T follicular helper cell (primary cell): ENCODE measurements at places on chromosomes 6 and 20.

DNA sequence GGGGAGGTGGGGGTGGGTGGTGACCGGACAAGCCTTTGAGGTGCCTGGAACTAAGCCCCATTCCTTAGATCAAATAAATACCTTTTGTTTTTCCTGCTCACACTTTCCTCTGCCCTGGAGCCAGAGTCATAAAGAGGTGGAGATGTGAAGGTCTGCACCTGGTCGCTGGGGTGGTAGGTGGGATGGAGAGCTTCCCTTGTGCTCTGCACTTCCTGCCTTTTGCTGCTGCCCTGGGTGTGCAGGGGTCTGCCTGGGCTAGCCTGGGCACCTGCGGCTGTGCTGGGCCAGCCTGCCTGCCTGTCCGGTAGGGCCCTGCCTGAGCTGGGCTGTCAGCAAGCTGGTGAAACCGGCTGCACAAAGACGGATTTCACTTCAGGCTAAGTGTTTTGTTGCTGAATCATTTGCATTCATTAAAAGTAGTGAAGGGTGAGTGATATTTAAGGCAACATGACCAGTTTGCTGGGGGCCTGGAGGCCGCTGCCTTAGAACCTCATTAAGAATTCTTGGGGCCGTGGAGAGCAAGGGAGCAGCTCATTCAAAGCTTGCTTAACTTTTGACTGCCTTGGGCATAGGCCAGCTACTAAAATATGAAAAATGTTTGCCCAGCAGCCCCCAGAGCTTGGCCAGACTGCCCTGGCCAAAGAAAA is 20.5 kb downstream of the PTK7 start:
- DNase-seq, result no peak

DNA sequence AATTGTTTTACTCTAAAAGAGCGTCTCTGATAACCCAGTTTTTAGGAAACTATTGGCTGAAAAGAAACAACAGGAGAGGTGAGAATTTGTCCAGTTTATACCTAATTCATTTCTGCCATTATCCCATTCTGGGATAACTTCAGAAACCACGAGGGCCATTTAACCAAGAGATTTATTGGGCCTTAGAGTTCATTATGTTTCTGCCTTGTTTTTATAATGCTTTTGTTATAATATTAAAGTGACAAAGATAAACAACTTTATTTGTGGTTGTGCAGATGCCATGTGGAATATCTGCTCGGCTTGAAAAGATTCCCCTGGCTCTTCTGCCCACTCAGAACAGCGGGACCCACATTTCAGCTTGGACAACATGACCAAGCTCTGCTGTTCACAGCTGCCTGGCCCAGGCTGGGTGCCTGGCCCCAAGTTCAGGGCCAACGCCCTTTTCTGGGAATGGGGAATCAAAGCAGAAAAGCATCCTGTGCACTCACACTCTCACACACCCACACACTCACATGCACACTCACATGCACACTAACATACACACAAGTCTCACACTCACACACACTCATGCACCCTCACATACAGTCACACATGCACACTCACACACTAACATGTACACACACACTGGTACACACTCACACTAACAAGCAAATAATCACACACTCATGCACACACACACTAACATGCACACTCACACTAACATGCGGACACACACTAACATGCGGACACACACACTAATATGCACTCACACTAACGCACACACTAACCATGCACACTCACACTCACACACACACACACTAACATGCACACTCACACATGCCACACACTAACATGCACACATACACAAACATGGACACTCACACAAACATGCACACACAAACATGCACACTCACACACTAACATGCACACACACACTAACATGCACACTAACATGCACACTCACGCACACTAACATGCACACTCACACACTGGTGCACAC is 86.7 kb upstream of the NEDD9 start:
- DNase-seq, result no peak

GRCh38 chr6:128439627-128440026 is 80.8 kb downstream of the PTPRK start:
- DNase-seq, result no peak

- no peak for DNase-seq
Observed at GRCh38 chr20:35369804-35370203, 42.0 kb downstream of the UQCC1 start.

DNA sequence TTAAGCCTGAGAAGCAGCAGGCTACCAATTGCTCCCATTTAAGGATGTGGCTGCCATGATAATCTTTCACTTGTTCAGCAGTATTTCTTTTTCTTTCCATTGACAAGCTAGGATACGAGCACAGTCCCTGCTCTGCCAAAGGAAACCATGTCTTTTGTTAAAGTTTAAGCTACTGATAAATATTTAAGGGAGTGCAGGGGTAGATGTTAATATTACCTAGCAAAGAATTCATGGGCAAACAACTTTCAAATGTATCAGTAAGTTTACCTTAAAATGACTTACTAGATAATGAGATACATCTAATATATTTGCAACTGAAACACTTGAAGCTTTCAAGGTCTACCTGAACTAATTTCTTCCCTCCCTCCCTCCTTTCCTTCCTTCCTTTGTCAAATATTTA is 77.3 kb downstream of the OPN5 start:
- no peak for DNase-seq

- no peak for DNase-seq
Observed at GRCh38 chr20:1637755-1638154, 17.9 kb upstream of the SIRPB1 start.

- no peak for DNase-seq
Observed at GRCh38 chr6:14228571-14228970, 111.0 kb downstream of the CD83 start.

DNA sequence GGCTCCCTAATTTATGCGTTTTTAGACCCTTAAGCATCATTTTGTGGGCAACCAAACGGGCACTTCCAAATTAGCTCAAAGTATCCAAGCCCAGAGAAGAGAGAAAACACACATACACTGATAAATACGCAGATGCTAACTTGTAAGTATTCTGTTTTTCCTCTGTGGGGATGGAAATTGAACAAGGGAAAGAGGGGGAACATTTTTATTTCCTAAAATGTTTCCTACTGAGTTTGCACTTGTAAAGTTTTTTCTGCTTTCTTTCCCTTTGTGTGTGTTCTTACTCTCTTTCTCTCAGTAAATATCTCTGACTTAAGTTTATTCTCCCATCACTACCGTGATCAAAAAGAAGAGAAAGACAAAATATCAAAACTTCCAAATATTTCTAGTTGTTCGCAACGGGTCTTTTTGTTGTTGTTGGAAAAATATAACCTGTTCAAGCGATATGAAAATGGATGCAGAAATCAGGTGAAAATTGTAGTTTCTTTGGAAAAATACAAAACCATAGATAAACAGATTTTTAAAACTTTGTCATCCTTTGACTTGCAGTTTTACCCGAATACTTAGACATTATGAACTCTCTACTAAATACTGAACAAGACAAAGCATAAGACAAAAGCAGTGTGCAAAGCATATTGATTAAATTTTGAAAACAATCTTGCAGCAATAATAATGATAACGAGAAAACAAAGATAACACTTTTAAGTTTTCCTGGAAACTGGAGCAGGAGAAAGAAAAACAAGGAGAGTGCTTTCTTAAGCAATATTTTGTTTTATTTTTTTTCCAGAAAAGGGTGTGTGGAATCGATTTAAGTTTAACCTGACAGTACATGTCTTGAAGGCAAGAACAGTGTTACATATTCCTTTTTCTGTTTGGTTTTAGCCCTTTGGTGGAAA is 1.0 kb upstream of the NKX2-4 start:
- no peak for DNase-seq

DNA sequence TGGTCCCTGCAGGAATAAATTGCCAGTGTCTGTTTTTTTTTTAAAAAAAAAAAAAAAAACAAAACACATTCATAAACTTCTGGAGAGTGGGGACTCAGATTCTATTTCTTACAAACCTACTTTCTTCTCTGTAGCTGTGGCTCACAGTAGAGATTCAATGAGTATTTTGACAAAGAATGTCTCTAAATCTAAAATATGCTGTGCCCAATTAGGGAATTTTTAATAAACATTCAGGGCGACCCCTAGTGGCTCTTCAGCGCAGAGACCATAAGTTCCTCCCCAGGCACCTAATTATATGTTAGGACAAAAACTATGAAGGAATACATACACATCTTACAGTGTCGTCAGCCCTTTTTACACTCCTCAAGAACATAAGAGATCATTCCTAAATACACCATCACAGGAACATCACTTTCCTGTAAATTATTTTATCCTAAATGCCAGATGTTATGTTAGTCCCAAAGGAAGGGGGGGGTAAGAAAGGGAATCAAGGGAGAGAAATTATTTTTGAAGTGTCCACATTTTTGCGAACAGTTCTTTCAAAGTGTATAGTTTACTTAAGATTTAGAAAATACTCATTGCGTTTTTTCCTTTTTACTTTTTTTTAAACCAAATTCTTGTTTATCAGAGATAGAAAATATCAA is 21.8 kb upstream of the NAA20 start:
- DNase-seq, result no peak

GRCh38 chr6:42028234-42029061 is 21.9 kb upstream of the TAF8 start:
- no peak for DNase-seq

- DNase-seq, result no peak
Observed at GRCh38 chr20:50223039-50224005, 32.7 kb downstream of the CEBPB start.

DNA sequence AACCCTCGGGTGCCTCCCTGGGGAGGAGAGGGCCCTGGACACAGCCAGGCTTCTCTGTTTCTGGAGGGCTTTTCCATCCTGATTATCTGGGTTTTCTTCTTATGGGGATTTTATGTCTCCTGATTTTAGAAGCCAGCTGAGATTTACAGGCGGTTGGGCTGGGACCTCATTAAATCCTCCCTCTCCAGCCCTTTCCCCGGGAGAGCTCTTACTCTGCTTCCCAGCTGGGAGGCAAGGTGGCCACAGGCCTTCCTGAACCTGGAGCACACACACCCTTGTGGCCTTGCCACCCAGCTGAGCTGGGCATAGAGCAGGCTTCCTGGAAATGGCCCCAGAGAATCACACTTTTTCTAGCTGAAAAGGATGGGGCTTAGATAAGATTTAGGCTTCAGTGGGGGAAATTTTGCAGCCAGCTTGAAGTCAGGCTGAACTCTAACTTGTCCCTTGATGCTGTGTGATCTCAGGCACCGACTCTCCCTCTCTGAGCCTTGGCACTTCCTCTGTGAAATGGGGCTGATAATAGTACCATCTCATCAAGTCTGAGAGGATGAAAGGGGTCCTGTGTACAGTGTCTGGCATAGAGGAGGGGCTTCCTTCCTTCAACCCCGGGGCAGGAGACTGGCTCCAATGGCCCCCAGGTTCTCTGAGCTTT is 16.6 kb downstream of the VSTM2L start:
- DNase-seq, result no peak

DNA sequence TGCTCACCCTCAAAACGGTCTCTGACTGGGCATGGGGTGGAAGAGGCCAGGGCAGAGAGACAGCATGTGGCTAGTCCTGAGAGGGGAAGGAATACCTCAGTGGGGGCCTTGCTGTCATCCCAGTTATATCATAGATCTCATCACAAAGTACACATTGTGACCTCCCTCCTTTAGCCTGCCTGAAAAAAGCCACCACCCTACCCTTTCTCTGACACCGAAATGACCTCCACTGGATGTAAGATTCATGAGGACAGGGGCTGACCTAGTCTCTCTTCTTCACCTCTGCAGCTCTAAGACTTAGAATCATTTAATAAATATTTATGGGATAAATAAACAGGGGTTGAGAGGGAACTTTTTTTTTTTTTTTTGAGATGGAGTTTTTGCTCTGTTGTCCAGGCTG is at the start of gene C20orf173:
Gene C20orf173, minus strand, starts transcription at position 101 of the 400 bp plus-strand sequence. CDS start 279 bp downstream, outside the sequence.
- DNase-seq, result no peak

- DNase-seq, result no peak
Observed at GRCh38 chr6:104952911-104953399, 4.0 kb upstream of the LIN28B start.

- DNase-seq, result no peak
Observed at GRCh38 chr20:55258559-55258958, 746.8 kb downstream of the CBLN4 start.

DNA sequence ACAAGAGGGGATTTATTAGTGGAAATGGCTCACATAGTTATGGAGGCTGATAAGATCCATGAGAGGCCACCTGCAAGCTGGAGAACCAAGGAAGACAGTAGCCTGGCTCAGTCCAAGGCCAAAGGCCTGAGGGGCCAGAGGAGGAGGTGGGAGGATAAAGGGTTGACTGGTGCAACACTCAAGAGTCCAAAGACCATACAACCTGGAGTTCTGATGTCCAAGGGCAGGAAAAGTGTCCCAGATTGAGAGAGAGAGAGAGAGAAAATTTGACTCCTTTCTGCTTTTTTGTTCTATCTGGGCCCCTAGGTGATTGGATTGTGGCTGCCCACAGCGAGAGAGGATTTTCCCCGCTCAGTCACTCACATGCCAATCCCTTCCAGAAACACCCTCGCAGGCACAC is 8.0 kb downstream of the HLA-F start:
- DNase-seq, result no peak

DNA sequence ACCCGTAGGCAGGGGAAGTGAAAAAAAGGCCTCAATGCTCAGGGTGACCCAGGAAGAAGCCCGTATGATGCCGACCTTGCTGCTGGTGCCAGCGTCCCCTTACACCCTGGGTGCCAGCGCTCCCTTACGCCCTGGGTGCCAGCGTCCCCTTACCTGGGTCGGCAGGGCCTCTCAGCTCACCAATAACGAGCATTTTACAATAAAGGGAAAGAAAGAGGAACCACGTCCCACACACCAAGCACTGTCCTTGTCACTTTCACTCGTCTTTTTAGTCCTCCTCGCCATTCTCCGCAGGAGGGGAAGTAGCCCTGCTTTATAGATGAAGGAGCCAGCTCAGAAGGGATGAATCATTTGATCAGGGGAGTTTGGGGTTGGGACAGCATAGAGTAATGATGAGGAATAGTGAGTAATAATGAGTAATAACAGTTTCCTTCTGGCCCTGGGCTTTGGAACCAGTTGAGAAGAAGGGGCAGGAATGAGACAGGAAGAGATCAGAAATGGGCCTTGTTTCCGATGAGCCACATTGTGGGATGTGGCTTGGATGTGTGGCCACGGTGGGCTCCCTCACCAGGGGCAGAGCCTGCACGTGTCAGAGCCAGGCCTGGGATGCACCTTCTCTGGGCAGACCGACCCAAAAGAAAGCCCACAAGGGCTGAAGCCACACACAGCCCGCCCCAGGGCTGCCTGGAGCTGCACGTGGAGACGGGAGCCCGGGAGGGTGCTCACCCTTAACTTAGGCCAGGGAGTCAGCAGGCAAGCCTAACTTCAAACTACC is 75.7 kb downstream of the SYNJ2 start:
- no peak for DNase-seq

DNA sequence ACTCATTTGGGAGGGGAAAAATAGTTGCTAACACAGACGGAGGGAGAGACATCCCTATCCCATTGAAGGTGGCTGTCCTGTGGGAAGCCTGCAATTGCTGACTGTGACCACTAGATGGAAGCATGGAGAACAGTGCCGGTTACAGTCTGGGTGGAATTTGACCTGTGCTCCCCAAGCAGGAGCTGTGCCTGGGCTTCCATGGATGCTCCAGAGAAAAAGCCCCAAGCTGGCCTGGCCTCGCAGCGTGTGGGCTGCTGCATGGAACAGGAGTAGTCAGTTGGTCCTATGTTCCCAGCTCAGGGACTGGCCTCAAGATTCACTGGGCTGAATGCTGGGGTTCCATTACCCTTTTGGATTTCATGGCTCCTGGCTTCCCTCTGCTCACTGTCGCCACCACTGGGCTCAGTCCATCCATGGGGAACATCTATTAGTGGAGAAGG is 116.3 kb upstream of the CHD6 start:
- DNase-seq, result peak; percentile 4
